ENCODE measurements at places on chromosomes 3 and 15.

DNA sequence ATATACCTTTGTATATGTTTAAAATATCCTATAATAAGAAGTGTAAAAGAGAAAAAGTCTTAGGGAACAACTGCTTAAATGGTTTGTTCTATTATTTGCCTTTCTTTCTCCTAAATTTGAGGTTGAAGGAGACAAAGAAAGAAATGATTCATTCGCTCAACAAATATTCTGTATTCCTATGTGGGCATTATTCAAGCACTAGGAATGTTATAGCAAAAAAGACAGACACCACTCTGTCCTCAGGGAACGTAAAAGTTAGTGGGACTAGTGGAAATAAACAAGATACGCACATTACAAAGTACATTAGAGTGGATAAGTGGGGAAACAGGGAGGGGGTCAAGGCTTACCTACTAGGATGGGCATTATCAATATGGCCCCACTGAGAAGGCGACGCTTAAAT lies 332.2 kb downstream of the LPP start:
- no peaks in the 10 kb centered on the region for H3K36me3 ChIP-seq
- DNase-seq, result no peak
- no peak overlapping the region for H3K27ac ChIP-seq
- H3K27me3 ChIP-seq, result no peaks in the 10 kb centered on the region
- H3K4me1 ChIP-seq, result no peaks in the 10 kb centered on the region

GRCh38 chr15:24039683-24040082 lies 352.6 kb upstream of the NDN start:
- H3K36me3 ChIP-seq, result no peaks in the 10 kb centered on the region
- no peaks in the 10 kb centered on the region for H3K4me1 ChIP-seq
- DNase-seq, result no peak
- no peaks in the 10 kb centered on the region for H3K27me3 ChIP-seq
- no peak overlapping the region for H3K27ac ChIP-seq
- H3K4me3 ChIP-seq, result no peak overlapping the region

GRCh38 chr15:77426871-77427270 lies 6.2 kb downstream of the HMG20A start:
- H3K27me3 ChIP-seq, result no peaks in the 10 kb centered on the region
- H3K27ac ChIP-seq, result no peak overlapping the region
- no peaks in the 10 kb centered on the region for H3K4me1 ChIP-seq
- H3K36me3 ChIP-seq, result no peaks in the 10 kb centered on the region
- no peak for DNase-seq

DNA sequence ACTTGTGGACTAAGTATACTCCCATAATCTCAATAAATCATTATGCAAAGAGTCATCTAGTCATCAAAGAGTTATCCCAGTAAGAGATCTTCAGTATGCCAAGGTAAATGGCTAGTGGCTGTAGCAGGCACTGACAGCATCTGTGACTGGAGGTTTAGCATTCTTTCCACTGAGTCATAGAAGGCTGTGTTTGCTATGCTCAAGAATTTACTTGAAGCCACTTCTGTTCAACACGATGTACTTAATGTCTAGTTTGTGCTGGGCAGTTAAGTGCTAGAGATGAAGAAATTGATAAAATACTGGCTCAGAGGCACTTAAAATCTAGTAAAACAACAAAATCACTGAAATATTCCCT lies 13.0 kb downstream of the ZBED2 start:
- no peaks in the 10 kb centered on the region for H3K27me3 ChIP-seq
- no peaks in the 10 kb centered on the region for H3K4me1 ChIP-seq
- no peak overlapping the region for H3K27ac ChIP-seq
- H3K36me3 ChIP-seq, result no peaks in the 10 kb centered on the region
- no peak for DNase-seq
- H3K4me3 ChIP-seq, result no peak overlapping the region

- peaks cover 11% of the 10 kb centered on the region for H3K4me1 ChIP-seq
- no peak overlapping the region for H3K27ac ChIP-seq
These were observed 8.7 kb upstream of the LMCD1 start for GRCh38 chr3:8492744-8493511.

- H3K4me1 ChIP-seq, result no peaks in the 10 kb centered on the region
- H3K4me3 ChIP-seq, result no peak overlapping the region
- H3K27me3 ChIP-seq, result no peaks in the 10 kb centered on the region
- H3K27ac ChIP-seq, result no peak overlapping the region
These were observed 199.5 kb upstream of the LPP start for GRCh38 chr3:187954516-187954872.
